ENCODE measurements at places on chromosomes 1 and 21.

- no peak for DNase-seq
Observed at GRCh38 chr1:75475696-75476095, 135.2 kb downstream of the SLC44A5 start.

GRCh38 chr1:3669421-3669821 lies 17.1 kb downstream of the TP73 start:
- no peak for DNase-seq

- DNase-seq, result peak; percentile 71
Observed at GRCh38 chr1:186374303-186375151, 526 bp downstream of the TPR start.

- DNase-seq, result no peak
Observed at GRCh38 chr1:215612391-215612790, 45.3 kb downstream of the KCTD3 start.

DNA sequence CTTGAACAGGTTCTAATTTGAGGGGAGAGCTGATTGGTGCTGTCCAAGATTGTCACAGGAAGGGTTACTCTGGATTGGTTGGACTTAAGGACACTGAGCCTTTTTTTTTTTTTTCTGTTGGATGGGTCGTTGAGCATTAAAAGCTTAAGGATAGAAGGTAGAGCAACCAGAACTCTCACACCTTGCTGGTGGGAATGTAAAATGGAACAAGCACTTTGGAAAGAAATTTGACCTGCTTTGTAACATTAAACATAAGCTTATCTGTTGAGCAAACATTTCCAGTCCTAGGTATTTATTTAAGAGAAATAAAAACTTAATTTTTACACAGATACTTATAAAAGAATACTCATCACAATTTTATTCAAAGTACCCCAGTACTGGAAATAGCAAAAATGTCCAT lies 29.8 kb upstream of the PLA2G2A start:
- no peak for DNase-seq

DNA sequence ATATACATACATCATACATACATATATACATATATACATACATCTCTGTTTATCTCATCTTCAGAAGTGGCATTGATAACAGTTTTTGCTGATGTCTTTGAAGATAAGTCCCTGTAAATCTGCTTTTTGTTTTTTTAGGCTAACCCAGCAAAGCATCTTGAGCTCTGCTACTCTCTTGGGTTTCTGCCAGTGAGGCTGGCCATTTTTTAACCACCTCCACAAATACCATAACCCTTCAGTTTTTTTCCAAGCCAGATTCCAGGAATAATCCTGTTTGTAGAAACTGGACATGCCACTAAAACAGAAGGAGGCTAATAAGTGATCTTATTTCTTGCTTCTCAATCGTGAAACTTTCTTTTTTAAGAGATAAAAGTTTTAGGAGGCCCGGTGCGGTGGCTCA lies 21.6 kb downstream of the SDHC start:
- DNase-seq, result no peak
